ENCODE measurements at places on chromosomes 11 and 22.

DNA sequence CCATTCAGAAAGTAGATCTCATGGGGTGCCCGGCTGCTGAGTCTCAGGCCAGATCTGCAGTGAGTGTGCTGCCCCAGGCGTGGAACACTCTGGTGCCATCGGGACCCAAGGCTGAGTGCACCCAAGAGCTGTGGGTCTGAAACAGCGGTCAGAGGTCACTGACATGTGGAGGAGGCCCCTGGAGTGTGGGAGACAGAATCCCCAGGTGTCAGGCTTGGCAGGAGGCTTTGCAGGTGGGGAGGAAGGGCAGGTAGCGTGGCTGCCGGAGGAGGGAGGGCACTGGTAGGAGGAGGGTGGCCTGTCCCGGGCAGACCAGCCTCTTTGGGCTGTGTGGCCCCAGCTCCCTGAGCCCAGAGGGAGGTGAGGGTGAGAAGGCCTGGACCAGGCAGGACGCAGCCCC, 31.7 kb upstream of the KRTAP5-6 start:
- DNase-seq = no peak

DNA sequence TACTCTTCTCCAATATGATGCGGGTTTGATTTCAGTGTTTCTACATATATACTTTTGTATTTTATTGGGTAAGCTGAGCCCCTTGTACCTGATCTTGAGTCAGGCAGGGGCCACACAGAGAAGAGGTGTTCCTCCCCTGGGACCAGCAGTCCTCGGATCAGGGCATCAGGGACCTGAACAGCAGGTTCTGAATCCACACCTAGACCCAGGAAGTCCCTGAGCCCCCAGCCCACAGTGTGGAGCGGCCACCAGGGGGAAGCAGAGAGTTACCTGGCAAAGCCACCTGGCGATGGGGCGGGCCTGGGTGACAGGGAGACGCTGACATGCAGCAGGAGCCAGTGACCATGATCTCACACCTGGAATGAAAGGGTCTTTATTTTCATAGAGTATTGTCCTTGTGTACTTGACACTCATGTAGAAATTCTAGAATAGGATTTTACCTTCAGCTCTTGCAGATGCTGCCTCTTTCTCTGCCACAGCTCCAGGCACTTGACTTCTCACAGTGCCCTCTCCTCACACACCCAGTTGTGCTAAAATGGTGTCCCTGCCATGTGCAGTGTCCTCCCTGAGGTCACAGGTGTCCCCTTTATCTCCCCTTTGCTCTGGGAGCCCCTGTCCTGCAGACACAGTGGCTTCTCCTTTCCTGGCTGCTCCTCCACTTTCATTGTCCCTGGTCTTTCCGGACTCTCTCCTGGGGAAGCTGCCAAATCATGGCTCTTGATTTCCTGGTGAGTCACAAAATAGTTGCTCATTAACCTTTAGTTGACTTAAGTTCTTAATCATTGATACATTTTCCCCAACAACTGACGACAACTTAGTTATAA, 48.5 kb downstream of the GGTLC2 start:
- peak; percentile 33 for DNase-seq

DNA sequence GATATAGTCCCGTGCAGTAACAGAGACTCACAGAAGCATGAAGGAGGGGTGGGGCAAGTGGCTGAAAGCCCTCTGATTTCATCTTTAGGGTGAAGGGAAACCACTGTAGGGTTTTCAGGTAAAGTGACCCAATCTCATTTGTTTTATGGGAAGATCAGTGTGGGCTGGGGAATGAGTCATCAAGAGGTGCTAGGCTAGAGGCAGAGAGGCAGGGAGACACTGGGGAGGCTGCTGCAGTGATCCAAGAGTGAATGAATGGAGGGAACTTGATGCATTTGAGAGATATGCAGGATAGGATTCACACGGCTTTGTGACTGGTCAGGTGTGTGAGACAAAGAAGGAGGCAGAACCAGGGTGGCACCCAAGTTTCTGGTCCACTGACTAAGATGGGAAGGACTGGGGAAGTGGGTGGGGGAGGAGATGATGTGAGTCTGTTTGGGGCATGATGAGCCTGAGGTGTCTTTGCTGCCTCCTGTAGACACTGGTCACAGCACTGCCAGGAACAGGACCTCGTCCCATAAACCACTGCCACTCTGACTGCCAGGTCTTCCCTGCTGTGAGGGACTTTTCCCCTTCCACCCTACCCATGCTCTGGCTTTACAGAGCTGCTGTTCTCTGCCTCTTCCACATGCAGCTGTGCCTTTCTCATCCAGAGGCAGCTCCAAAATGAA, 239.0 kb downstream of the TENM4 start:
- no peak for DNase-seq

- DNase-seq = no peak
Measured at GRCh38 chr22:23762842-23763578, at the start of gene C22orf15. Gene C22orf15 (plus strand): TSS chr22:23762990. CDS start chr22:23763307, 317 bp downstream.

DNA sequence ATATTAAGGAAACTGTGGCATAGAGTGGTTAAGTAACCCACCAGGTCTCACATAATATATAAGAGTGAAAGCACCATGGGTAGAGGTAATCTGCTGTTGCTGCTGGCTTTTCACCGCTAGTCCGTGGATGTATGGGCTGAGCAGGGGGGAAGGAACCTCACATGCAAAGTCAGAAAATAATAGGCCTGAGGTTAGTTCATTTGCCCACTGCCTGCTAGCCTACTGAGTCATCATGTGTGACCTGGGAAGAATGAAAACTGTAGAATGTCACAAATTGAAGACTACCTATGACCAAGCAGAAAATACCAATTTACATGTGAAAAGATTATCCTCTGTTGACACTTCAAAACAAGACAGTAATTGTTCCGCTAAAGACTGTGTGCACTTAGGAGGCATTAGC, 560.1 kb upstream of the FAT3 start:
- DNase-seq = no peak

DNA sequence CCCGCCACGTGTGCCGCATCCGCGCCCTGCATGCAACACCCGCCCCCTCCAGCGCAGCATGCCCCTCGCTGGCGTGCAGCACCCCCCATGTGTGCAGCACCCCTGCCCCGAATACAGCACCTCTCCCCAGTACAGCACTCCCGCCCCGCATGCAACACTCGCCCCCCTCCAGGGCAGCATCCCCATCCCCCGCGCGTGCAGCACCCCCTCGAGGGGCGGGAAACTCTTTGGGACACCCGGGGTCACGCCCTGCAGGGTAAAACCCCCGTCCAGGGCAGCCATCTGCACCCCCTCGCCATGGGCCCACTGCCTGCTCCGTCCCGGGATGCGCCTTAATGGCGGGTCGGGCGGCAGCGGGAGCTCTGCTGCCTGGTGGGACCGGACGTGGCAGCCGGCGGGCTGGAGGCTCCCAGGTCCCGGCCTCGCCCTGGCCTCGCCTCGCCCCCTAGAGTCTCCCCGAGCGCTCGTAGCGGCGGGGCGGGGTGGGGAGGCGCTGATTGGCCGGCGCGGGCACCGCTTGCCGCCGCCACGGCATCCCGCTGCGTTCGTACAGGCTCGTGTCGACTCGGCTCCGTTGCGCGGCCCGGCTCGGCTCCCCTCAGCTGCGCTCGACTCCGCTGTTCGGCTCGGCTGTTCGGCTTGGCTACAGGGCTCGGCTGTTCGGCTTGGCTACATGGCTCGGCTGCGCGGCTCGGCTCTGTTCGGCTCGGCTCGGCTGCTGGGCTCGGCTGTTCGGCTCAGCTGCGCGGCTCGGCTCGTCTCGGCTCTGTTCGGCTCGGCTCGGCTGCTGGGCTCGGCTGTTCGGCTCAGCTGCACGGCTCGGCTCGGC, 417 bp upstream of the BRSK2 start:
- peak; percentile 92 for DNase-seq

GRCh38 chr11:85680897-85681296, 5.1 kb downstream of the CCDC89 start:
- DNase-seq = no peak

GRCh38 chr11:46611526-46612304, 5.3 kb downstream of the HARBI1 start:
- DNase-seq = no peak

Data from activated CD8-positive, alpha-beta memory T cell treated with anti-CD3 and anti-CD28 coated beads for 4 hours (primary cell).